HTR-8/SVneo (cell line): ENCODE measurements at places on chromosomes 2 and 18.

- peak; percentile 11 for DNase-seq
Measured at GRCh38 chr2:15334644-15335326, 226.3 kb downstream of the NBAS start.

DNA sequence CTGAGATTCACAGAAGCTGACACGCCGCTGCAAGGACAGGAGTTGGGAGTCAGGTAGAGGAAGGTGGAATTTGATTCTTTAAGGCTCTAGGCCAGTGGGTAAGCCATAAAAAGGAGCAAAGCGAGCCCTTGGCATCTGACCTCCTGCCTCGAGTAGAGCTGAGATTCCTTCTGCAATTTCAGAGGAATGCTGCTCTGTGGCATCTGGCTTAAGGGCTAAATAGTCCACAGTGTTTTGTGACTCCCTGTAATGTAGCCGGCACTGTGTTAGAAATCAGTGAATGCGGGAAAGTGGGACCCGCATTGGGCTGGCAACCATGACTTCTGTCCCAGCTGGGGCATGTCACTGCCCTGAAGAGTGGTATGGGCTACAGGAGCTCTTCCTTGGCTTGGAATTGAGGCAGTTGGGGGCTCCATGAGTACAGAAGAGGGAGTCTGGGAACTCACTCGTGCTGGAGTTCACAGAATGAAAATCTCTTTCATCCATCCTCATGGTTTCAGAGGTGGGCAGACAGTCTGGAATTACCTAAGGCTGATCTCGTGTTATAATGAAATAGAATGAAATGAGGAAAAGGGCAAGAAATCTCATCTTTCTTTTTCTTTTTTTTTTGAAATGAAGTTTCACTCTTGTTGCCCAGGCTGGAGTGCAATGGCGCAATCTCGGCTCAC, 12.7 kb upstream of the MYCN start:
- DNase-seq: no peak

DNA sequence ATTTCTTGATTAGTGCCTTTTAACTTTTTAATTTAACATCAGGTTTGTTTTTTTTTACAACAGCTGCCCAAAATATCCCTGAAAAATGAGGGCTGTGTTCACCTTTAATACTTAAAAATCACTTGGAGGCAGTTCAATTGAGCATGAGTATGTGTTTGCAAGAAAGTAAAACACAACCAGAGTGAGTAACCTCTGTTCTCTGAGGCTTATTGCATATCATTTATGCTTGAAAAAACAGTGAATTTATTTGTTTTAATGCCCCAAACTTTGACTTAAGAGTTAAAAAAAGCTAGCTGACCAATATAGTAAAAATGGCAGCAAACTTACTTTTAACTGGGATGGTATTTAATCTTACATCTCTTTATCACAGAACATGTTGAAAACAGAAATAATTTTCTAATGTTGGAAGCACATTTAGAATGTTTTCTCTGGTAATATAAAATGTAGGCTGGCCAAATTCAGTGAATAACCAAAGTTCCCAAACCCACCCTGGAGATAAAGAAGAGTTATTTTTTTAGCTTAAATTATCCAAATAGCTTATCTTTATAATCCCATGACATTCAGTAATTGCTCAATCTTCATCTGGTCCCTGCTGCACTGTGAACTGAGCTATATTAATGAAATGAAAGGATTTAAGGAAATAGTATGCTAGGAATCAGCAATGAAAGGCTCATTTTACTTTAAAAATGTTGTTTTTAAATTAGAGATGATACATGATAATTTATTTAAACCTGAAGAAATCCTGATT, 24.8 kb upstream of the EFEMP1 start:
- DNase-seq: no peak

DNA sequence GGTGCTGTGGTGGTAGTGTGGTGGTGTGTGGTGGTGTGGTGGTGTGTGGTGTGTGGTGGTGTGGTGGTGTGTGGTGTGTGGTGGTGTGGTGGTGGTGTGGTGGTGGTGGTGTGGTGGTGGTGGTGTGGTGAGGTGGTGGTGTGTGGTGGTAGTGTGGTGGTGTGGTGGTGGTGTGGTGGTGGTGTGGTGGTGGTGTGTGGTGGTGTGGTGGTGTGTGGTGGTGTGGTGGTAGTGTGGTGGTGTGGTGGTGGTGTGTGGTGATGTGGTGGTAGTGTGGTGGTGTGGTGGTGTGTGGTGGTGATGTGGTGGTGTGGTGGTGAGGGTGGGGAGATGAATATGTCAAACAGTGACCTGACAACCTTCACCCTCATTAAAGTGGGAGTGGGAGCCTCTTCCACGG, 55.6 kb upstream of the DLGAP1 start:
- no peak for DNase-seq

- DNase-seq: no peak
Measured at GRCh38 chr2:168024459-168024858, 222.9 kb downstream of the STK39 start.

- no peak for DNase-seq
Measured at GRCh38 chr2:6290217-6291015, 575.3 kb downstream of the CMPK2 start.

DNA sequence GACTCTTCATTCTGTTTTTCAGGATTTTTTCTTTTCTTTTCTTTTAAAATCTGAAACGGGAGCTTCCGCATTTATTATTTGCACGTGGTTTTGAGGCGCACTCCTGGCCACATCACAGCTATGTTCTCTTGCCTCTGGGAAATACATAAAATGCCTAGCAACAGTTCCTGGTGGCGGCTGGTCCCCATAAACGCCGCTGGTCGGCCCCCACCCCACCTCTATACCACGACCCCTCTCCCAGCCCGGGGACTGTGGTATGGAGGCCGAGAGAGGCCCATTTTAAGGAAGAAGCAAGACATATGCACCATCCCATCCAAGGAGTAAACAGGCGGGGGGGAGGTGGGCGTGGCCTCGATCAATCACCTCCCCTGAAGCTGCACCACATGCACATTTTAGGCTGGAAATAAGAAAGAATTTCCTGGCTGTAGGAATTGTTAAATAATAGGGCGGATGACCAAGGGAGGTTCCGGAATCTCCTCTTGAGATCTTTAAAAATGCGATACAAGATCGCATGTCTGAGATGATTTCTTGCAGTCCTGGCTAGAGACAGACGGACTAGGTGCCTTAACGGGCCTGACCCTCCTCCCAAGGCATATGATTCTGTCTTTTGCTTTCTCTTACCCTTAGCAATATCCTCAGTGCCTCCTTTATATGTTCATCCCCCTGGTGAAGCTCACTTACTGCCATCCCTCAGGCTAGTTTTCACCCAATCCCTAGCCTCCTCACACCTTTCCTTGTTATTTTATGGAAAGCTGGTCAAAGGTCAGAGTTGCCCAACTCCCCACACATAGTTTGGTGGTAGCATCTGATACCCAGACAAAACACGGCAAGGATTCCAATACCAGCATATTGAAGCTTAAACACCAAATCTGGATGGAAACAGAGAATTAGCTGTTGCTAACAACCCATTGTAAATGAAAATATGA, 82.4 kb downstream of the BCL2 start:
- no peak for DNase-seq
